ENCODE measurements at places on chromosomes 12 and 14.

DNA sequence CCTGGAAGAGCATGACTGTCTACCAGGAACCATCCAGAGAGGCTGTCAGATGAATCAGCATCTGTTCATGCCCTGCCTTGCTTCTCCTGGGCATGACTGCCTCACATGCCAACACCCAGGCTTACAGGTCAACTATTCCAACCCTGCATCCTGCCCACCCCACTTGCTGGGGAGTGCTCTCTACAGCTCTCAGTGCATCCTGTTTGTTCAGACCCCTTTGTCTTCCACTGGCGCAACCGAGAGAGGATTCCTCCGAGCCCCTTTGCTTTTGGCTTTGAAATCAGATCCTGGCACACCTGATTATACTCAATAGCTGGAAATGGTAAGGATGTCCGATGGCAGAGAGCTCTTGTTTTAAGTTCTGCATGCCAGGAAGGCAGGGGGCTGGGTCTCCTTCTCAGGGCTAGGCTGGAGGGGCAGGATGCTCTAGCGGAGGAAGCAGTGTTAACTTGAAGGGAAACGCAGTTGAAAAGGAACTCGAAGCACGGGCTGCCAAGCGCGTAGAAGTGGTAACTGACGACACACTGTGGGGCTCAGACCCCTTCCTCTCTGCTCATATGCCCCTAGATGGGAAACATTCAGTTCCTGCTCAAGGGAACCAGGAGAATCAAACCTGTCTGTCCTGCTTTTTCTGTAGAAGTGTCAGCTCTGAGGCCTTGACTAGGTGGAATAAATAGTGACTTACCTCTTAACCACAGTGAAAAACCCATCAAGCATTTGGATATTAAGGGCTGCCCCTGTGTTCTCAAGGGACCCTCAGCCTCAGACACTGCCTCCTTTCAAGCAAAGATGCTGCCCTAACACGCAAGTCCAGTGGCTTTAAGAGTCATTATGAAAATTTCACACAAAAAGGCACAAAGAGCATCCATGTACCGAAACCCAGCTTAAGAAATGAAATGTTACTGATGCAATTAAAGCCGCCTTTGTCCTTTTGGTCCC is 297.5 kb downstream of the ZFP36L1 start:
- no peak for DNase-seq

DNA sequence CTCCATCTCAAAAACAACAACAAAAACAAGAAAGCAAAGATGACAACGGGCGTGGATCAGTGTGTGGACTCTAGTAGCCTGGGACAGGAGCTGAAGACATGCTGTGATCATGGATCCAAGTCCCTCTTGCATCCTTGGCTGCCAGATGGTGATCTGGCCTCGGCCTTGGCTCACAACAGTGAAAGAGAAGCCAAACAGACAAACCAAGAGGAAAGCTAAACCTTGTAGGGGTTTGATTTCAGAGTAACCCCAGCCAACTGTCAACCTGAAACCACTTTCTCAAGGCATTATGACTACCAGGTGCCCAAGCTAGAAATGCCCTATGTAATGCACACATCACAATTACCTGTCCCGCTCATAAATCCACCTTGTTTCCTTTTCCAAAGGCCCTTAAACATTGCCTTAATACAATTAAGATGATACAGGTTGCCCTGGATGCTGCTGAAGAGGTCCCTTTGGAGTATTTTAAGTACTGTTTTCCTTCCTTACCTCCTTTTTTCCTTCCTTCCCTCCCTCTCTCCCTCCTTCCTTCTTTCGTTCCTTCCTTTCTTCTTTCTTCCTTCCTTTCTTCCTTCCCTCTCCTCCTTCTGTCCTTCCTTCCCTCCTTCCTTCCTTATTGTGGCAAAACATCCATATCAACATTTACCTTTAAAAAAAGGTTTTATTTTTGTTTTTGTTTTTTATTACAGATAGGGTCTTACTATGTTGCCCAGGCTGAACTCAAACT is 41.4 kb upstream of the NINJ2 start:
- DNase-seq: no peak

GRCh38 chr12:73308747-73309146 is 1036.6 kb downstream of the TRHDE start:
- no peak for DNase-seq

- DNase-seq: no peak
Measured at GRCh38 chr14:77186911-77187648, 5.5 kb downstream of the TMEM63C start.

DNA sequence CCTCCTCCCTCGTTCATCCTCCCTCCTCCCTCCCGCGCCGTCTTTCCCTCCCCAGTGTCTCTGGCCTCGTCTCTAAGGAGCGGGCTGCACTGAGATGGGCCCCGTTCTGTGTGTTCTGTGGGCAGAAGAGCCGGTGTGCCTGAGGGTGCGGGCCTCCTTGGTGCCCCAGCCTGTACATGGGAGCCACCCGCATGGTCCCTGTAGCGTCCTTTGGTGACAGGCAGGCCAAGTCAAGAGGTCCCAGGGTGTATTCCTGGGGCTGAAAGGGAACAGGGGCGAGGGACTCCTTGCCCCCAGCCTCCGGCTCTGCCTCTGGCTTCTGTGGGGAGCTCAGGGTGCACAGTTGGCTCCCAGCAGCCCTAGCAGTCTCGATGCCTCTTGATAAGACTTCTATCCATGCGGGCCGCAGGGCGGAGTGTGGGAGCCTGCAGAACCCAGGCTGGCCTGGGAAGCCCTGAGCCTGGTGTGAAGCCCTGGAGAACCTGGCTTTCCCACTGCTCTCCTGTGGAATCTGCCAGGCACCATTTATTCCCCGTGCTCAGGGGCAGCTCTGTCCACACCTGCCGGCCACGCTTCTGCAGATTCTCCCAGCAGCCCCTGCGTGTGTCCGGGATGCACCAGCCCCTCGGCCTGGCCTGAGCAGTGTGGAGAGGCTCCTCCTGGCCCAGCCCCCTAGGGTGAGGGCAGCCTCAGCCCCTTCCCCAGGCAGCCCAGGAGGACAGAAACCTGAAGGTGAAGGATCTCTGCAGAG is 181.3 kb downstream of the KIF26A start:
- DNase-seq: no peak

- no peak for DNase-seq
Measured at GRCh38 chr14:101709962-101710931, 51.3 kb upstream of the PPP2R5C start.

DNA sequence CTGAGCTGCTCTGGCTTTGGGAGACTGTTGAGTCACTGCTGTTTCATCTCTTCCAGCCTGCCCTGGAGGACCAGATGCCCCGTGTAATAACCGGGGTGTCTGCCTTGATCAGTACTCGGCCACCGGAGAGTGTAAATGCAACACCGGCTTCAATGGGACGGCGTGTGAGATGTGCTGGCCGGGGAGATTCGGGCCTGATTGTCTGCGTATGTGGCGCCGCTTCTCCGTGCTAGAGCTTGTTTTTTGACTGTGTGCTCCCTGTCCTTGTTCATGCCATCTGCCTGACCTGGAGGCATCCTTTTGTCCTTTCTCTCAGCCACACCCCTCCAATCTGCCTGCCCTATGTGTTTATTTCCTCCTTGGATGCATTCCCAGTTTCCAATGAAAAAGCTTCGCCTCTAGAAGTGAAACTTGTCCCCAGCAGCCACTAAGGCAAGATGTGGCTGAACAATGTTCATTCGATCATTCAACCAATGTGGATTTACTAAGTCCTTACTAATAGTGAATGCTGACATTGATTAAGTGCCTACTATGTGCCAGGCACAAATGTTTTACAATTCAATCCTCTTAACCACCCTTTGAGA is 98.6 kb downstream of the NT5DC3 start:
- DNase-seq: no peak

GRCh38 chr12:47023953-47024352 is 55.5 kb upstream of the PCED1B start:
- DNase-seq: no peak

- DNase-seq: no peak
Measured at GRCh38 chr14:84095681-84096080, 1434.3 kb upstream of the FLRT2 start.

DNA sequence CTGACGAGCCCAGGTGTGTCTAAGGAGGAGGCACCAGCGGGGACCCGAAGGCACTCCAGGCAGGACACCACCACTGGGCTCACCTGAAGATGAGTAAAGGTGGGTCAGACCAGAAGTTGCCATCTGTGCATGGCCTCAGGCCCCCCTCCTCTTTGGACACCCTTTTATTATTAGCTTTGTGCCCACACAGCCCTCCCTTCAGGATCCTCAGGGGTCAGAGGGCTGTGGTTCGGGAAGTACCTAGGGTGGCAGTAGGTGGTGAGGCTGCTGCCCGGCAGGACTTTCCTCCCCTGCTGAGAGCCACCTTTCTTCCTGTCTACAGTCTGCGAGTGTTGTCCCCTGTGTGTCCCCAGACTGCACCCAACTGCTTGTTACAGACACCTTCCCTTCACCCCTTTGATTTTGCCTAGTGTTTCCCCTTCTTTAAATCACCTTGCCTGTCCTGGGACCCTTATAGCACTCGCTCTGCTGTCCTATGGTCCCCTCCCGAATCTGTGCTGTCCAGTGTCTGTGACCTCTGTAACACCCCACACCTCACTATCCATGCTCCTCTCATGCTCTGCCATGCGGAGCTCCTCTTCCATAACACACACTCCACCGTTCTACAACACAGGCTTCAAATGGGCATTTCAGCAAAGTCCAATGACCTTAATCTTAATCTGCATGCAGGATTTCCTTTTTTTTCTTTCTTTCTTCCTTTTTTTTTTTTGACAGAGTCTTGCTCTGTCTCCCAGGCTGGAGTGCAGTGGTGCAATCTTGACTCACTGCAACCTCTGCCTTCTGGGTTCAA is 25.7 kb downstream of the SOAT2 start:
- DNase-seq: no peak

DNA sequence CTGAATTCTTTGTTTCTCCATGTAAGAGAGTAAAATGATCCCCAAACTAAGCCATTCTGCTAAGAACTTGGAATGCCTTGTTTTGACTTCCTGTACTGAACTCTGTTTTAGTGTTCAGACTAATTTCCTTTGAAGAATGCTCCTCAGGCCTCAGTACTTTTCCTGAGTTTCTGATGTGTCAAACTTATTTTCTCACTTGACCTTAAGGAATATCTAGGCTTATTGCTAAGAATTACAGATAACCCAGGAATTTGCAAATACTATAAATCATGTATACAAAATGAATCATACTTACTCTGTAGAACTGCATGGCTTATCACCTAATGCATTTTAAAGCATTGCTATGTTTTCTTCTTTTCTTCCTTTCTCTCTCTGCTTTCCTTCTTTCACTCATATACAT is 93.1 kb upstream of the PKP2 start:
- no peak for DNase-seq

GRCh38 chr14:31880935-31881334 is 196.2 kb upstream of the ARHGAP5 start:
- DNase-seq: no peak

- no peak for DNase-seq
Measured at GRCh38 chr12:87217491-87217890, 811.7 kb downstream of the C12orf50 start.

DNA sequence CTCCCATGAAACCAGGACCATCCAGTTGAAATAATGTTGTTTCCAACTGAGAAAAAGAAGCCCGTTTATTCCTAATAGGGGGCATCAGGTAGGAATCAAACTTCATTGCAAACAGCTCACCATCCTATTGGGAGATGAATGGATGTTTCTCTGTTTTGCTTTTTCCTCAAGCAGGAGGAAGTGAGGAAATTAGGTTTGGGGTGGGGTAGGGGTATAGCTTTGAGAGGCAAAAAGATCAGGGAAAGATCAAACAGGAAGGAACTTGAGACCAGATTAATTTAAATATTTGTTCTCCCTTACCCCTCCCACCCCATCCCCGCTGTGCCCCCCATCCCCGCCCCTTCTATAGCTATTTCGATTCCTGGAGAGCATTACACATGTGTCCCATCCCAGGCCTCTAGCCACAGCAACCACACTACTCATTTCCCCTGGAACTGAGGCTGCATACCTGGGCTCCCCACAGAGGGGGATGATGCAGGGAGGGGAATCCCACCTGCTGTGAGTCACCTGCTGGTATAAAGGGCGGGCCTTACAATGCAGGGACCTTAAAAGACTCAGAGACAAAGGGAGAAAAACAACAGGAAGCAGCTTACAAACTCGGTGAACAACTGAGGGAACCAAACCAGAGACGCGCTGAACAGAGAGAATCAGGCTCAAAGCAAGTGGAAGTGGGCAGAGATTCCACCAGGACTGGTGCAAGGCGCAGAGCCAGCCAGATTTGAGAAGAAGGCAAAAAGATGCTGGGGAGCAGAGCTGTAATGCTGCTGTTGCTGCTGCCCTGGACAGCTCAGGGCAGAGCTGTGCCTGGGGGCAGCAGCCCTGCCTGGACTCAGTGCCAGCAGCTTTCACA is at the start of gene IL23A:
Gene IL23A, plus strand, starts transcription at position 577 of the 850 bp plus-strand sequence. Its CDS starts 161 bp downstream, at position 738.
- no peak for DNase-seq

- DNase-seq: no peak
Measured at GRCh38 chr14:24414077-24414476, 15.3 kb downstream of the NYNRIN start.

GRCh38 chr14:74653386-74654138 is 41.5 kb upstream of the LTBP2 start:
- DNase-seq: no peak

DNA sequence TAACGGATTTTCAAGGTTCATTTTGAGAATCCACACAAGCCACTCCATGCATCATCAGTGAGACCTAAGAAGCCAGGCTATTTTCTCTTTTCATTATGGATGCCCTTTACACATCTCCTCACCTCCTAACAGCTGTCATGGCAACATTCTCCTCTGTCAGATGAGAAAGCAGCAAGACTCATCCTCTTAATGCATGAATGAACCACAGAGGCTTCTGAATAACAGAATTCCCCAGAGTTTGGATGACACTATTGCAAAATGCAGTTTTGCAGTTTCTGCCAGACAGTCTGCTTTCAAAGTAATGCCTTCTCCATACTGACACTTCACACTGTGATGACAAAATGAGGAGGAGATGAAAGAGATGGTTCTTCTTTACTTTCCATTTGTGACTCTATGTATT is 286.7 kb upstream of the GRIP1 start:
- DNase-seq: no peak

GRCh38 chr14:61171727-61172126 is 109.4 kb downstream of the TMEM30B start:
- no peak for DNase-seq

GRCh38 chr14:56057767-56058166 is 60.4 kb upstream of the PELI2 start:
- DNase-seq: no peak

GRCh38 chr14:100962494-100962893 is 59.0 kb upstream of the RTL1 start:
- no peak for DNase-seq

GRCh38 chr14:75259510-75259855 is 19.1 kb upstream of the FOS start:
- DNase-seq: peak; percentile 44

DNA sequence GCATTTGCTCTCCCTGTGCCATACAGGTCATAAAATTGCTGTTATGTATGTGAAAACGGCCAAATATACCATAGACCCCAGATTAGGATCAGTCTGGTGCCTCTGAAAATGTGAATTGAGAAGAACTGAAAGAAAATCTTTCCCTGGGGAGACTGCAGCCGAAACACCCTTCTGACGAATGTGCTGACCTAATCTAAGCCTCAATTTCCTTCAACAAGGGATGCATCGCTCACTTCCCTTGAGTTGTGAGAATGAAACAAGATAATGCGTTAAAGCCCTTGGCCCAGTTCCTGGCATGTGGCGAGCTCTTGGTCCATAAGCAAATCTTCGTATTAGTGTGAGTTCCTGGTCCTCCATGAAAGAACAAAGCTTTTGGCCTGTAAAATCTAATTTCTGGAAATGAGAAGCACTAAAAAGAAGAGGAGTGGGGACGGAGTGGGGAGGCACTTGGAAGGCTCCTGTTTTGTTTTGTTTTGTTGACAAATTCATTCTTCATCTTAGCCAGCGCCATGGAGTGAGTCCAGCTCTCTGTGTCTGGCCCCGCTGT is 49.5 kb upstream of the RTRAF start:
- no peak for DNase-seq

- DNase-seq: no peak
Measured at GRCh38 chr12:3421191-3421978, 69.6 kb upstream of the PRMT8 start.

Data from HEK293T (cell line).